ENCODE measurements at places on chromosomes 2 and 18. TPM values are rescaled to one million over a fixed set of nuclear protein-coding genes. Genes with fewer than 3 reads are reported as not detected.

The SMYD5 gene
- total RNA-seq, result 21.0 TPM

The FOXD4L1 gene
- total RNA-seq, result not detected

- DNase-seq, result no peak
Observed at GRCh38 chr18:56118422-56118821, 520.0 kb downstream of the TXNL1 start.

DNA sequence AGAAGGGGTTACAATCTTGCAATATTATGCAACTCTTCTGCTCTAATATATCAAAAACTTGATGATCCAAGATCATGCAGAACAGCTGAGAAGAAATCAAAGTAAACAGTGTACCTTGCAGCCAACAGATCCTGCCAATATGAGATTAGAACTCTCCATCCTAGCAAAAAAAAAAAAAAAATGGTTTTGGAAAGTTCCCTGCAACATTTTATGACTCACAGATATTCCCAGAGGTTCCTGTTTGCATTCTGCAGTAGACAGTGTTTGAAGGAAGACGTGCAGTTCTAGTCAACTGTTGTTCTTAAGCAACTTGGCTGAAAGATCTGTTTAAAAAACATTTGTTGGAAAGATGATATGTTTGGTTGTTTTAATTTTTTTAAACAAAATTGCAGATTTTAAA lies 103.6 kb upstream of the WDR75 start:
- DNase-seq, result no peak

- peak; percentile 29 for DNase-seq
Observed at GRCh38 chr18:13218997-13219396, 437 bp downstream of the LDLRAD4 start.

GRCh38 chr2:669323-669722 lies 7.9 kb downstream of the TMEM18 start:
- DNase-seq, result no peak

- DNase-seq, result no peak
Observed at GRCh38 chr2:11032396-11032795, 120.7 kb downstream of the KCNF1 start.

DNA sequence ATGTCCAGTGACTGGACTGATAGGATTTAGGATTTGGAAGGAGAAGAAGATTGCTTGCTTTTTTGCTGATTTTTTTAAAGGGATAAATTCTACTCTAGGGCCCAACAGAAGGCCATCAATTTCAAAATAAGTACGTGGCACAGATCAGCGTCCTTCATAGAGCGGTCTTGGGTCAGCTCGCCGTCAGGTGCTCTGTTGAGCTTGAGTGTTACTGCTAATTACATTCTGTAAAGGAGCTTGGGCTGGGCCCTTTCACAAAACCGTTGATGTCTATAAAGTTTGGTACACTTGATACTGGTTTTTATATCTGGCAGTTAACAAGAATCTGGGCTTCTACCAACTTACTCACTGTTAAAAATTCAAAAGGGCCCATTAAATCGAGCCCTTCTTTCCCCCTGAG lies 45.4 kb downstream of the ARMC9 start:
- DNase-seq, result no peak
